T47D (cell line): ENCODE measurements at places on chromosomes 5 and 9.
A peak's percentile ranks its signal among the peaks of the same experiment; 100 is the strongest.

GRCh38 chr5:95822043-95822541 lies 434 bp downstream of the GLRX start:
- DNase-seq = no peak

- no peak for DNase-seq
Observed at GRCh38 chr5:148827723-148828122, 1.3 kb downstream of the ADRB2 start.

DNA sequence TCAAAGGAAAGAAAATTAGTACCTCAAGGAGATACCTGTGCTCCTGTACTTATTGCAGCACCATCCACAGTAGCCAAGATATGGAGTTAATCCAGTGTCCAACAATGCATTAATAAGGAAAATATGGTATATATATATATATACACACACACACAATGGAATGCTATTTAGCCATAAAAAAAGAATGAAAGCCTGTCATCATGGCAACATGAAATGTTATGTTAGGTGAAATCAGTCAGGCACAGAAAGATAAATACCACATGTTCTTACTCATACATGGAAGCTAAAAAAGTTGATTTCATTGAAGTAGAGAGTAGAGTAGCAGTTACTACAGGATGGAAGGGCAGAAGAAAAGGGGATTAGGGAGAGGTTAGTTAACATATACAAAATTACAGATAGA lies 601.5 kb downstream of the ANXA1 start:
- DNase-seq = no peak

DNA sequence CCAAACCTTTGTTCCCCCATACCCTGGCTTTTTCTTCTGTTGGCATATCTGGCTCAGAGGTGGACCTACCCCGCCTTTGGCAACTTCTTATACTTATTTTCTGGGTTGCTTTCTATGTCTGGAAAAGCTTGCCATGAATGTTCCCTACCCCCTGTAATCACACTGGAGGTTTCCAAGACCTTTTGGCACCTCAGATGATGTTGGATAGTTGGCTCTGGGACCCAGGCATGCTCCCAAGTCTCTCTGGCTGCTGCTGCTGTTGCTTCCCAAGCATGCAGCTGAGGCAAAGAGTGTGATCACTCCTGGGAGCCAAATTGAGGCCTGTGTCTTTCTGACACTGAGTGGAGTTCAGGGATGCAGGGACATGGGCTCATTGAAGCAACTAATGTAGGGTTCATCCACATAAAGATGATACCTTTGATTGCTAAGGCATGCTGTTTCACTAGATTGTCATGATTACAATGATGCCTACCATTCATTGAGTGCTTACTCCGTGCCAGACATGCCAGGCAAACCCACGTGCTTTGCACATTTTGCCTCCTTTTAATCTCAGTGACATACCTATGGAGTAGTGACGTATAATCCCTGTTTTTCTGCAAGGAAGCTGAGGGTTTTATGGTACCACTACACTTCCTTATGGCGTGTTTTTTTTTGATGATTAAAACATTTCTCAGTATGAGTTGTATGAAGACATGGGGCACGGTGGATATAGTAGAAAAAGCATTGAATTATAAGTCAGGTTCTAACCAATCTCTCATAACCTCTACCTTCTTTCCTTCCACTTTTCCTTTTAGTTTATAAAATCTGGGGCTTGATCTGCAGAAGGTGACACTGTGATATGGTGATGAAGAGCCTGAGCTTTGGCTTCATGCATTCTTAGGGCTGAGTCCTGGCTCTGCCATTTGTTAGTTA lies 73.1 kb downstream of the ARHGAP26 start:
- DNase-seq = no peak

GRCh38 chr9:91159664-91160121 lies 202.0 kb downstream of the AUH start:
- DNase-seq = peak; percentile 88

DNA sequence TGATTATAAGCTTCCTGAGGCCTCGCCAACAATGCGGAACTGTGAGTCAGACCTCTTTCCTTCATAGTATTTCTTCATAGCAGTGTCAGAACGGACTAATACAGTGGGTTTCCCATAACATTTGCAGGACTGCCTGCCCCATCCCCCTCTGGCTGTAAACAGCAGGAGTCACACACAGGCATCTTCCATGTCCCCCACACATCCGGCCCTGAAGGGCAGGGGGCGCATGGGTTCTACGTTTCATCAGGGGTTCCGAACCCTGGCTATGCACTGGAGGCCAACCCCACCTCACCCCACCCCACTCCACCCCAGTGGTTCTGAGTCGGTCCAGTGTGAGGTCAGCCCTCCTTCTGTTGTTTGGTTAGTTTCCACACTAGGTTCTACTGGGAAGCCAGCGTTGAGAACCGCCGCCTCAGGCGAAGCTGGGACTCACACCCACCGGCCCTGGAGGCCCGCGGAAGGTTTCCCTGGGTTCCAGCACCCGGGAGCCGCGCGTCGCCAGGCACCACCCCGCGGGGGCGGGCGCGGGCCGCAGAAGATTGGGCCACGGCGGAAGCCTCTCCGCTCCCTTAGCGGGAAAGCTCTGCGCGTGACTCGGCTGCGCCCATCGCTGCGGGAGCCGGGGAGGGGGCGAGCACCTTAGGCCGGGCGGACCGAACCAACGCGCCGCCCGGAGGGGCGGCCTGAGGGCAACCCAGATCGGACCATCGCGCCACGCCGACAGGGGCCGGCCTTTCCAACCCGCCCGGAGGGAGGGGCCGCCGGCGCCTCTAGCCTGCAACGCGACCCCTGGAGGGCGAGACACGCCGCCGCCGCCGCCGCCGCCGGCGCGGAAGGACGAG lies at the start of gene RUSC2:
Gene RUSC2, plus strand, starts transcription at position 799 of the 842 bp plus-strand sequence. CDS start 56,411 bp downstream, outside the sequence.
- DNase-seq = peak; percentile 36

GRCh38 chr5:14302330-14302729 lies 159.2 kb downstream of the TRIO start:
- DNase-seq = no peak

GRCh38 chr9:87714819-87715218 lies 11.1 kb upstream of the CTSL start:
- no peak for DNase-seq

DNA sequence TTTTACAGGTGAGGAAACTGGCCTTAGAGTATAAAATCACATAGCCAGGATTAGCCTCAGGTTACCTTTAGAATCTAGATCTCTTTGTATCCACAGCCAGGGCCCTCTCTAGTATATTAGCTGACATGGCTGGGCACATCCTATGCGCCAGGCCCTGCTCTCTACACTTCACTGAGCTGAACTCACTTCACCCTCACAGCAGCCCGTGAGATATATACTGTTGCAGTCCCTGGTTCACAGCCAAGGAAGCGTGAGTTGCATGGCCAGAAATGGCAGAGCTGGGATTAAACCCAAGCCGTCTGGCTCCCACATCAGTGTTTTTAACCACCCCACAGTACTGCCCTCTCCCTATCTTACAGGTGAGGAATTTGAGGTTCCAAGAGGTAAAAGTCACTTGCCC lies 58.4 kb downstream of the DAB2IP start:
- no peak for DNase-seq

GRCh38 chr9:123887837-123888236 lies 42.1 kb downstream of the DENND1A start:
- DNase-seq = no peak

GRCh38 chr9:21255538-21256212 lies 15.9 kb upstream of the IFNA14 start:
- DNase-seq = peak; percentile 76

GRCh38 chr9:91405343-91406077 lies 18.1 kb downstream of the NFIL3 start:
- DNase-seq = no peak

DNA sequence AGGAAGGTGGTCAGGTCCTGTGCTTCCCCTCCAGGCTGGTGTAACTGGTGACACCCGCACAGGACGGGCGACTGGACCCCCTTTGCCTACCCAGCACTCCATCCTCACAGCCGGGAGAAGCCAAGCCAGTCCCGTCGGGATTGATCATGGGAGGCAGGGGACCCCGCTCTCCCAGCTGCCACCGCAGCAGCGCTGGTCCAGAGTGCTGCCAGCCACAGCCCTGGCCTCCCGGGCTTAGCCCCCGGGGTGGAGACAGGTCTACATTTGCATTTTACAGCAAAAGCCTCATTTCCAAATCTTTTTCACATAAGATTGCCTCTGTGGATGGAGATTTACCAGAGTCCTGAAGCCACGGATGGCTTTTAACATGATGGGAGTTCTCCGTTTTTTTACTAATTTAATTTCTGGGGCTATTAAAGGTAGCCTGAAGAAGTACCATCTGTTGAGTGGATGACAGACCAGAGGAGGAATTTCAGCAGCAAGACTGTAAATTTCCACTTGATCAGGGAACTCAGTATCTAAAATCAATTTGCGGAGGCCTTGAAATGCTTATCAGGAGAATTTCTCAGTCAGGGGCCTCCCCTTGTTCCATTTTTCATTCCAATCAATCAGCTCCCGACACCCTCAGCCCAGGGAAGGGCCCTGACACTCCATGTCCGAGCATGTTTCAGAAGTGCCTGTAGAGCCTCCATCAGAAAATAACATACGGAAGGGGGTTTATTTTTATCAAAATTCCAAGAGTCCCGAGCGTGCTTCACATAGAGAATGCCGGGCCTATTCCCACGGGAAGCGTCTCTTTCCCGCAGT lies 80.6 kb downstream of the OLFM1 start:
- DNase-seq = no peak

- DNase-seq = no peak
Observed at GRCh38 chr5:171571663-171572062, 152.2 kb downstream of the FGF18 start.

DNA sequence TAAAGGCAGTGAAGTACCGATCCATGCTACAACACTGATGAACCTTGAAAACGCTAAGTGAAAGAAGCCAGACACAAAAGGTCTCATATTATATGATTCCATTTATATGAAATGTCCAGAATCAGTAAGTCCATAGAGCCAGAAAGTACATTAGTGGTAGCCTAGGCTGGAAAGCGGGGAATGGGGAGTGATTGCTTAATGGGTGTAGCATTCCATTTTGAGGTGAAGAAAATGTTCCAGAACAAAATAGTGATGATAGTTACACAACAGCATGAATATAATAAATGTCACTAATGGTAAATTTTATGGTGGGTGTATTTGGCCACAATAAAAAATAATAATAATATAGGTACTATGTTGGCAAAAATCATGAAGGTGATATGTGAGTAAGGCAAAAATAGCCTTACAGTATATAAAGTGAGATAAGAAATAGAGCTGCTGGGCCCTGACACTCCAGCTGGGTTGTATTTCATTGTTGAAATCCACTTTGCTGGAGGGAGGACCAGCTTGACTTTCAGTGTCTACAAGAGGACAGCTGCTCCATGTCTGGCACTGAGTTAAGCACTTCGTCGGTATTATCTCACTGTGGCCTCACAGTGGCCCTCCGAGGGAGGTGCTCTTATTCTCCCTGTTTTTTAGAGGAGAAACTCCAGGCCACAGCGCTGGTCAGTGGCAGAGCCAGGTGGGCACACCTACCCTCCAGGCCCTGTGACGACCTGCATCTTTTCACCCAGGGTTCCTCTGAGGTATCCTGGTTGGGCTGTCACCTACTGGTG lies 22.4 kb upstream of the ANGPTL2 start:
- no peak for DNase-seq

- DNase-seq = no peak
Observed at GRCh38 chr5:151078490-151079262, 2.2 kb downstream of the TNIP1 start.

GRCh38 chr5:72209147-72210115 lies 102.2 kb downstream of the MAP1B start:
- DNase-seq = no peak

DNA sequence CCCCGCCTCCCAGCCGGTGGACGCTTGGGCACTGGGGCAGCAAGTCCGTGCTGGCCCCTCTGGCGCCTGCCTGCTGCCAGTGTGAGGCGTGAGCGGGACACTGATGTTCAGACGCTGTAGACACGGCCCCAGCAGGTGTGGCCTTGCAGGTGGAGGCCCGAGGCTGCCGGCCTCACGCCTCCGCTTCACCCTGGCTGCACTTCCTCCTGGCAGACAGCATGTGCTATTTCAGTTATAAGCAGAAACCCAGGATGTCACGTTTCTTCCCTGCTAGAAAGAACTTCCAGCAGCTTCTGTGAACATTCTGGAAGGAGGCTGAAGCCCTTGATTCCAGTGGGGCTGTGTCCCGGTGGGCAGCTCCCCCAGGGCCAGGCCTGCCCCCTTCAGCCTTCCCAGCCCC lies 114.8 kb upstream of the FCN2 start:
- DNase-seq = peak; percentile 21

DNA sequence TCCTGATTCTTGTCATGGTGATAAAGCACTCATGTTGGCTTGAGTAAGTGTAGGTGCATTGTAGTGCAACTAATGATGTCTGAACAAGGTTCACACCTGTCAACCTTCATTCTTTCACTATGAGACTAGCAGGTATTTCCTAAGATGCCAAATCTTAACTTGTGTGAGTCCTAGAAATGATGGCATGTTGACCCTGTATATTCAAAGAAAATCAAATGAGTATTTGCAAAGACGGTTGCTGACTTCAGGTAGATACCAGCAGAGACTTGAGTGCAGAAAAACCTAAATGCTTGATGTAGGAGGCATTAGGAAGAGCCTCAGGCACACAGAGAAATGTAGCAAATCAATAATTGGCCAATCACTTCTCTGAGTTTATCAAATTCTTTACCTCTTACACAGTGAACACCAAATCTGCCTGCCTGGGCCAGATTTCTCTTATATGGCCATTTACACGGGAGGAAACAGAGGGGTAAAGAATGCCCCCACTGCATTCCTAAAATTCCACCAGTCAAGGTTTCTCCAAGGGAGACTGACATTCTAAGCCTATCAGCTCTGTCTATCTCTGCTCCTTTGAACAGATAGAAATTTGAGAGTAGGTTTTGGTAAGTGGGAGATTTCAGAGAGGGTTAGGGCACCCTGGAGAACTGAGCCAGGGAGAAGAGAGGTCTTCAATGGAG lies 488.6 kb upstream of the WWC1 start:
- DNase-seq = no peak

GRCh38 chr5:77427998-77428397 lies 64.1 kb downstream of the WDR41 start:
- DNase-seq = no peak

- DNase-seq = peak; percentile 67
Observed at GRCh38 chr5:16616536-16617273, at the start of gene RETREG1. TSS of gene RETREG1 (minus strand) at chr5:16616997. CDS start at chr5:16616971, 26 bp downstream.

DNA sequence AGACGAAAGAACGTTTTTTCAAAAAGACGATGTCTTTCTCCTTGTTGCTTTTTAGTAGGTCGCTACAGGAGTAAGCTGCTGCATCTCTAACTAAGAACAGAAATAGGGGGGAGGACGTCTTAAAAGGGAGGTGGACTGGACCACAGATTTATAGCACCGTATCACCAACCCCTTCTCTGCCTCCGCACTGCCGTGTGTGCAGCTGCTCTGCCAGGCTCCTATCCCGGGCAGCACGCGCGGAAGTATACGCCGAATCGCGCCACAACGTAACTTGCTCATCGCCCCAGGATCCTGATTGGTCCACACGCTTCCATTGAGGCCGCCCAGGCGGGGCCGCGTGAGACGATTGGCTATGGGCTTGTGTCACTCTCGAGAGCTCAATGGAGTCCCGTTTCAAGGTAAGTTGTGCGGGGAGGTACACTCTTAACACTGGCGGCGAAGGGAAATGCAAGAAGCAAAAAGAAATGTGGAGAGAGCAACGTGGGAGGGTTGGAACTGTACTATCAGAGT lies at the start of gene ELAVL2:
Gene ELAVL2, minus strand, starts transcription at position 121 of the 510 bp plus-strand sequence. CDS start 64,006 bp downstream, outside the sequence.
- peak; percentile 67 for DNase-seq
